ENCODE measurements at places on chromosomes 2 and 18.
A peak's percentile ranks its signal among the peaks of the same experiment; 100 is the strongest.

DNA sequence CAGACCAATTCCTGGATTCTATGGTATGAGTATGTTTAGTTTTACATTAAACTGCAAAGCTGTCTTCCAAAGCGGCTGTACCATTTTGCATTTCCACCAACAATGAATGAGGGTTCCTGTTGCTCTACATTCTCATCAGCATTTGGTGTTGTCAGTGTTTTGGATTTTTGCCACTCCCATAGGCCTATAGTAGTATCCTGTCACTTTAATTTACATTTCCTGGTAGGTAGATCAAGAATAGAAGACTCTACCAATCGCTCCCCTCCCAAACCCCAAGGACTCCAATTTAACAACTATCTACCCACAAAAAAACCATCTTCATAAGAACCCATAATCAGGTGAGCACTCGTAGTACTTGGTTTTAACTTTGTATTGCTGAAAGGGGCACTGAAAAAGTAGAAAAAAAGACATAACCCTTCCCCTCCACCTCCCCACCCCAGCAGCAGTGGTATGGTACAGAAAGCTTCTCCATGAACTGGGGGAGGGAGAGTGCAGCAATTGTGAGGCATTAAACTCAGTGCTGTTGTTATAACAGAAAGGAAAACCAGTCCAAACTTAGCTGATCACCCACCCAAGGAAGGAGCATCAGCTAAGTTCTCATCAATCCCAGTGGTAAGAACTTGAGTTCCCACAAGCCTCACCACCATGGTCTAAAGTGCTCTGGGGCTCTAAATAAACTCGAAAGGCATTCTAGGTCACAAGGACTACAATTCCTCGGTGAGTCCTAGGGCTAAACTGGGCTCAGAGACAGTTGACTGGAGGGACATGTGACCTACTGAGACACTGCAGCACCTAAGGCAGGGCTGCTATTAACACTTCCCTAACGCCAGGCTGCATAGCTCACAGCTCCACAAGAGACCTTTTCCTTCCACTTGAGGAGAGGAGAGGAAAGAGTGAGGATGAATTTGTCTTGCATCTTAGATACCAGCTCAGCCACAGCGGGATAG, 35.5 kb upstream of the CYTIP start:
- no peaks in the 10 kb centered on the region for H3K4me1 ChIP-seq
- no peaks in the 10 kb centered on the region for H3K36me3 ChIP-seq
- no peak for DNase-seq

GRCh38 chr18:58315041-58315440, 271.0 kb downstream of the NEDD4L start:
- H3K36me3 ChIP-seq, result no peaks in the 10 kb centered on the region
- H3K27me3 ChIP-seq, result no peaks in the 10 kb centered on the region
- no peak overlapping the region for H3K4me3 ChIP-seq
- H3K4me1 ChIP-seq, result peaks cover 10% of the 10 kb centered on the region

GRCh38 chr2:118351796-118352195, 263.5 kb downstream of the INSIG2 start:
- H3K4me1 ChIP-seq, result no peaks in the 10 kb centered on the region
- H3K27me3 ChIP-seq, result no peaks in the 10 kb centered on the region
- H3K36me3 ChIP-seq, result no peaks in the 10 kb centered on the region
- no peak for DNase-seq
- no peak overlapping the region for H3K4me3 ChIP-seq

- H3K27ac ChIP-seq, result peak overlapping the region; percentile 39
- H3K36me3 ChIP-seq, result no peaks in the 10 kb centered on the region
- peak overlapping the region; percentile 36 for H3K4me3 ChIP-seq
- no peaks in the 10 kb centered on the region for H3K27me3 ChIP-seq
- peaks cover 22% of the 10 kb centered on the region for H3K4me1 ChIP-seq
- DNase-seq, result peak; percentile 32
Observed at GRCh38 chr2:240962300-240963064, 35.9 kb upstream of the SNED1 start.

DNA sequence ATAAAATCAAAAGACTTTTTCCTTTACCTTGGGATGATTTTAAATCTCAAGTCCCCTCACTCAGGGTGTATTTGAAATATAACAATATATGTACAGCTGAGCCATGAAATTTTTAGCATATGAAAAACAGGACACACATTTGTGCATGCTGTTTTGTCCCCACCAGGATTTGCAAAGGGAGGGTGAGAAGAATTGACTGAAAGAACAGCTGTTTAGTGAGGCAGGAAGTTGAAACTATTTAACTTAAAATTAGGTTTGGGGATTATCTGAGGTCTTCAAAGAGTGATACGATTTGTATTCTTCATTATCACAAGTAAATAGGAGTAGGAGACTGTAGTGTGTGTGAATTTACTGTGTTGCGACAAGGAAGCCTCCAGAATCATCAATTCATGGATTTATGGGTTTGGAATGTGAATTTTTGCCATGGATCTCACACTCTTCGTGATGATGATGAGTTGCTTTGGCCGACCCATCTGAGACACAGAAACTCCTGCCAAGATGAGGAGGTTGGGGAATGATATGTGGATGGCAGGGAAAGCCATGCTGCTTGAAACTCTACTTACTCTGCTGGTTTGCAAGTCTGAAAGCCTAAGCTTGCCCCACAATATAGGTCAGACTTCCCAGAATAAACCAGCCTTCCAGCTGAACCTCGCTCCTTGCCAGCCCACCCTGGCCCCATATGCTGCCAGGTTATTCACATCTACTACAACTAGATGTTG, 31.0 kb upstream of the SPATS2L start:
- H3K27me3 ChIP-seq, result no peaks in the 10 kb centered on the region
- H3K27ac ChIP-seq, result no peak overlapping the region
- no peaks in the 10 kb centered on the region for H3K36me3 ChIP-seq
- H3K4me1 ChIP-seq, result peaks cover 14% of the 10 kb centered on the region
- no peak for DNase-seq

- no peaks in the 10 kb centered on the region for H3K27me3 ChIP-seq
- no peak overlapping the region for H3K4me3 ChIP-seq
- H3K27ac ChIP-seq, result no peak overlapping the region
- H3K36me3 ChIP-seq, result no peaks in the 10 kb centered on the region
Observed at GRCh38 chr2:220937245-220937644, 634.9 kb downstream of the EPHA4 start.

DNA sequence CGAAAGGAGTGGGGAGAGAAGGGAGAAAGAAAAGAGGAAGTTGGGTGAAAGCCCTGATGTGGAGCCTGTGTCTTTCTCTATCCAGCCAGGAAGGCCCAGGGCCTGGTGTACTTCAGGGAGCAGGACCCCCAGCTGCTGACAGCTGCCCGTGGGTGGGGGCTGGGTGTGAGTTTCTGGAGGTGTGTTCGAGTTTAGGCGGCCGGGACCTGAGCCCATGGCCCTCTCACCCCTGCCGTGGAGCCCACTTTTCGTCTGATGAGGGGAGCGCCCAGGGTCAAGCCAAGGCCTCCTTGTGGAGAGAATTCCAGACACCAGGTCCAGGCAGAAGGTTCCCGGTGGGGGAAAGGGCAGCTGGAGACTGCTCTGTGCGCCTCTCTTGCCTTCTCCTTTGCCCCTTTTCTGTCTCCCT, 2.2 kb downstream of the SIX3 start:
- peak overlapping the region; percentile 99 for H3K27ac ChIP-seq
- no peak for DNase-seq
- peaks cover 15% of the 10 kb centered on the region for H3K36me3 ChIP-seq
- H3K4me3 ChIP-seq, result peak overlapping the region; percentile 91
- peaks cover 99% of the 10 kb centered on the region for H3K27me3 ChIP-seq
- H3K4me1 ChIP-seq, result peaks cover 26% of the 10 kb centered on the region

GRCh38 chr18:11146238-11146946, 3.0 kb downstream of the PIEZO2 start:
- peaks cover 16% of the 10 kb centered on the region for H3K27me3 ChIP-seq
- H3K4me3 ChIP-seq, result no peak overlapping the region
- peaks cover 15% of the 10 kb centered on the region for H3K4me1 ChIP-seq
- no peak for DNase-seq
- no peaks in the 10 kb centered on the region for H3K36me3 ChIP-seq

DNA sequence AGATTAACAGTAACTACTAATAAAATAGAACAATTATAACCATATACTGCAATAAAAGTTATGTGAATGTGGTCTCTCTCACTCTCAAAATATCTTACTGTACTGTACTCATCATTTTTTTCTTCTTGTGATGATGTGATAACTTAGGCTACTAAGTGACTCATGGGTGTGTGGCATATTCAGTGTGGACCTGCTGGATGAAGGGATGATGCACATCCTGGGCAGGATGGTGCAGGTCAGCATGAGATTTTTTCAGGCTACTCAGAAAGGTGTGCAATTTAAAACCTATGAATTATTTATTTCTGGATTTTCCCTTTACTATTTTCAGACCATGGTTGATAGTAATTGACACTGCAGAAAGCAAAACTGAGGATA, 90.7 kb downstream of the NCKAP5 start:
- H3K27me3 ChIP-seq, result no peaks in the 10 kb centered on the region
- no peak overlapping the region for H3K27ac ChIP-seq
- no peaks in the 10 kb centered on the region for H3K4me1 ChIP-seq
- no peak overlapping the region for H3K4me3 ChIP-seq

GRCh38 chr2:14344355-14344754, 288.2 kb upstream of the LRATD1 start:
- no peaks in the 10 kb centered on the region for H3K36me3 ChIP-seq
- no peak for DNase-seq
- no peaks in the 10 kb centered on the region for H3K27me3 ChIP-seq
- no peak overlapping the region for H3K27ac ChIP-seq
- no peak overlapping the region for H3K4me3 ChIP-seq

DNA sequence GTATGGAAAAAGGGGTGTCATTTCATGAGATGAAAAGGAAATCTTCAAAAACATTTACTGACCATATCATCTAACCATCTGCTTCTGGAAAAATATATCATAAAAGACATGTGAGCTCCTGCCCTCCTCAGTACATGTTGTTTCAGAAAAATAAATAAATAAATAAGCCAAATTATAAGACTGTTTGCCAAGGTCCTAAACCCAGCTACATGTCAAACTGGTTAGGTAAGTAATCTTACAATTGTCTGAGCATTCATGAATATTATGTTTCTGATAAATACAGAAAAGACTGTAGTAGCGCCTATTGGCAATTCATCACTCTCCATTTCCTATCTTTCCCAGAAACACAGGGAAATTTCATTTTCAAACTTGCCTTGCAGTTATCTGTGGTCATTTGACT, 138.9 kb upstream of the SETBP1 start:
- H3K27me3 ChIP-seq, result no peaks in the 10 kb centered on the region
- no peak overlapping the region for H3K4me3 ChIP-seq
- H3K4me1 ChIP-seq, result no peaks in the 10 kb centered on the region
- no peak overlapping the region for H3K27ac ChIP-seq
- no peak for DNase-seq

- H3K27me3 ChIP-seq, result peaks cover 12% of the 10 kb centered on the region
- peaks cover 10% of the 10 kb centered on the region for H3K4me1 ChIP-seq
- no peak for DNase-seq
- no peaks in the 10 kb centered on the region for H3K36me3 ChIP-seq
- no peak overlapping the region for H3K4me3 ChIP-seq
Observed at GRCh38 chr2:148642891-148643416, 1.6 kb upstream of the EPC2 start.

DNA sequence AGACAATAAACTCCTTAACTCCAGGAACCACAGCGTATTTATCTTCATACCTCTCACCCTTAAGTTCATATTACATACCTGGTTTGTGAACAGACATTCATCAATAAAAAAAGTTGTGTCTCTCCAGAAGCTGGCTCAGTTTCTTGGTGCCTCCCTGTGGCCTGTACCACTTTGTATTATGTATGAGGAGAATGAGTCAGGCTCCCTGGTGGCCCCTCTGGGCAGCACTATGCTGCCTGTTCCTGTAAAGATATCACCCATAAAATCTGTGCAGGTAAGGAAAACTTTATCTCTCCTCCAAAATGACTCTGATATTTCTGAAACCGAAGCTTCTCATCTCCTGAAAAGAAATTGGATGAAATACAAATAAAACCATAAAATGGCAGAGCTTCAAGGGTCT, 198.4 kb upstream of the NT5C1B start:
- H3K4me1 ChIP-seq, result peaks cover under 1% of the 10 kb centered on the region
- H3K4me3 ChIP-seq, result no peak overlapping the region
- H3K36me3 ChIP-seq, result no peaks in the 10 kb centered on the region
- H3K27me3 ChIP-seq, result peaks cover 6% of the 10 kb centered on the region
- no peak for DNase-seq

DNA sequence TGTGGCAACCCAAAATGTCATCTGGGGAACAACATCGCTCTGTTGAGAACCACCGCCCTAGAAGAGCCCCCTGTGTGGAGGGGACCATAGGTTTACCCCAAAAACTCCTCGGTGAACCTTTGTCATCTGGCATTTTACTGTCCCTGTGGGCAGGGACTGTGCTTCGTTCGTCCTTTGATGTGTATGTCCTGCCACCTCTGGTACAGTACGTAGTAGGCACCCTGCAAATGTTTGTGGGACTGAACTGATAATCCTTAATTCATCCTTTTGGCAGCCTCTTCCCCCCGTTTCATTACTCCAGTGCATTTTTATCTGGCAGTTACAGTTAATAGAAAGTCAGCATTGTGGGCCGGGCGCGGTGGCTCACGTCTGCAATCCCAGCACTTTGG, 728 bp downstream of the NAPG start:
- H3K4me3 ChIP-seq, result peak overlapping the region; percentile 80
- H3K4me1 ChIP-seq, result peaks cover 3% of the 10 kb centered on the region
- no peak for DNase-seq
- no peaks in the 10 kb centered on the region for H3K27me3 ChIP-seq
- peaks cover 4% of the 10 kb centered on the region for H3K36me3 ChIP-seq

GRCh38 chr2:136131961-136132824, 14.2 kb upstream of the CXCR4 start:
- no peak overlapping the region for H3K4me3 ChIP-seq
- H3K27me3 ChIP-seq, result no peaks in the 10 kb centered on the region
- H3K4me1 ChIP-seq, result peaks cover 11% of the 10 kb centered on the region

DNA sequence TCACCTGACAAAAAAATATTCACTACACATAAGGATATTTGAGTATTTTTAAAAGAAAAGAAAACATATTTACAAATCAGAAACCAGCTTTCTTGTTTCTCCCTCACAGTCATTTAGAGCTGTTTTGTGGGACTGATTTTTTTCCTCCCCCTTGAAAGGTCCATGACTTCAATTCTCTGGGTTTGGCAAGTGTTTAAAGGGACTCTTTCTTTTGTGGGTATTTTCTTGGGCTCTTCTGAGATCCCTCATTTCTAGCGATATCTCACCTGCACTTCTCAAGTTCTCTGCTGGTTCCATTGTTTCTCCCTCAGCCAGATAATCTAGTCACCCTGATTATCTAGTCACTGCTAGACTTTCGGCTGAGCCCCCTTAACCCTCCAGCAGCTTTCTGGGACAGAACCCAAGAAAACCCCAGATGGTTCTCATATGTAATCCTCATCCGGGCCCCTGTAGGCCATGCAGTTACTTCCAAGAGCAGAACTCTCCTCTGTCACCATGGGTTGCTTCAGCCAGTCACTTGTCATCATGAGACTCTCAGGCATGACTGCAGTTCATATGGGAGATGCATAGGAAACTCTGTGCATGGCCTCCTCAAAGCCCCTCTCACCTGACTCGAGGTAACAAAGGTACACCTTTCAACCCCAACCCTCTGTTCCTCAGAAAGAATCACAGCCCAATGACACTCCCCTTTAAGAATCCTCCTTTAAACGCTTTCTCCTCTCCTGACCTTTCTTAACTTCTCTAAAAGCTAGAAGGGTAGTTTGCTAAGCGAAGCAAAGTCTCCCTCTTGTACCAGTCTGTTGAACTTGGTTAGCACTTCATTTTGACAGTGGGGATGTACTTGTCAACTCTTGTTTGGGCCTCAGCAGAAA, 36.7 kb upstream of the ITGA4 start:
- no peaks in the 10 kb centered on the region for H3K36me3 ChIP-seq
- H3K27ac ChIP-seq, result no peak overlapping the region
- DNase-seq, result no peak
- no peak overlapping the region for H3K4me3 ChIP-seq
- no peaks in the 10 kb centered on the region for H3K4me1 ChIP-seq
- no peaks in the 10 kb centered on the region for H3K27me3 ChIP-seq

GRCh38 chr2:677056-677958, at the start of gene TMEM18:
Gene TMEM18, minus strand, starts transcription at chr2:677406. Its CDS starts 61 bp downstream, at chr2:677345.
- DNase-seq, result peak; percentile 98
- H3K36me3 ChIP-seq, result peaks cover 38% of the 10 kb centered on the region
- H3K4me3 ChIP-seq, result peak within 1 kb of the TSS; percentile 95
- H3K27me3 ChIP-seq, result no peaks in the 10 kb centered on the region
